NCI-H526 treated with DMSO at 0.1 percent for 48 hours (cell line): ENCODE measurements at places on chromosomes 16 and 17.
A peak's percentile ranks its signal among the peaks of the same experiment; 100 is the strongest.

DNA sequence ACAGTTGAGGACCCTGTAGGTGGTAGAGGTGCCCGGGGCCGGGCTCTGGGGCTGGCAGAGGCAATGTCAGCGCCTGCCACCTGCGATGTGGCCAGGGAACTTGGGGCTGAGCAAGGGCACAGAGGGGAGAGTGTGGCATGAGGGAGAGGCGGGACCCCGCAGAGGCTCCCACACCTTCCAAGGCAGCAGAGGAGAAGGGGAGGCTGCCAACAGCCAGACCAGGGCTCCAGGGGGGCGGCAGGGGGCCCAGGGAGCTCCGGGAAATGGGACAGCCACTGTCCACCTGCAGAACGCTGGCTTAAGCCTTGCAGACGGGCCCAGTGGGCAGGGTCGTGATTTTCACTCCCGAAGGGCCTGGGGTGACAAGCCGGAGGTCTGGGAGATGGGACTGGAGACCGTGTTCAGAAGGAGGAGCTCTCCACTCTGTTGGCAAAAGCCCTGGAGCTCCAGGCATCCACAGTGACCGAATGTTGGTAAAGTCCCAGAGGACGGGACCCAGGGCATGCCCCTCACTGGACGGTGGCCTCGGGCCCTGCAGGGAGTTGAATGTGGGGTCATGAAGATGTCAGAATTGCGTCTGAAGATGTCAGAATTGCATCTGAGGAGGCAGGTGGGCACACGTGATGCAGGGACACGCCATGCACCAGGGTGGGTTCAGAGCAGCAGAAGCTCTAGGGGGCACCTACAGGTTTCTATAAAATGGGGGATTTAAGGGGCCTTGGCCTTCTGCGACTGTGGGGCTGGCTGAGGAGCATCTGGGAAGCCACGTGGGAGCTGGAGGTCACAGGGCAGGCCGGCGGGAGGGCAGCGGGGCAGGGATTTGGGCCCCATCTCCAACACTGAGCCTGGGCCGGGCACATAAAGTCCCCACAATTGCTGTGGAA, 18.6 kb downstream of the CD7 start:
- no peak for DNase-seq

GRCh38 chr17:28788100-28788499, 44.3 kb downstream of the TRAF4 start:
- no peak for DNase-seq

GRCh38 chr16:58699151-58699550, 14.6 kb upstream of the SLC38A7 start:
- DNase-seq = no peak

DNA sequence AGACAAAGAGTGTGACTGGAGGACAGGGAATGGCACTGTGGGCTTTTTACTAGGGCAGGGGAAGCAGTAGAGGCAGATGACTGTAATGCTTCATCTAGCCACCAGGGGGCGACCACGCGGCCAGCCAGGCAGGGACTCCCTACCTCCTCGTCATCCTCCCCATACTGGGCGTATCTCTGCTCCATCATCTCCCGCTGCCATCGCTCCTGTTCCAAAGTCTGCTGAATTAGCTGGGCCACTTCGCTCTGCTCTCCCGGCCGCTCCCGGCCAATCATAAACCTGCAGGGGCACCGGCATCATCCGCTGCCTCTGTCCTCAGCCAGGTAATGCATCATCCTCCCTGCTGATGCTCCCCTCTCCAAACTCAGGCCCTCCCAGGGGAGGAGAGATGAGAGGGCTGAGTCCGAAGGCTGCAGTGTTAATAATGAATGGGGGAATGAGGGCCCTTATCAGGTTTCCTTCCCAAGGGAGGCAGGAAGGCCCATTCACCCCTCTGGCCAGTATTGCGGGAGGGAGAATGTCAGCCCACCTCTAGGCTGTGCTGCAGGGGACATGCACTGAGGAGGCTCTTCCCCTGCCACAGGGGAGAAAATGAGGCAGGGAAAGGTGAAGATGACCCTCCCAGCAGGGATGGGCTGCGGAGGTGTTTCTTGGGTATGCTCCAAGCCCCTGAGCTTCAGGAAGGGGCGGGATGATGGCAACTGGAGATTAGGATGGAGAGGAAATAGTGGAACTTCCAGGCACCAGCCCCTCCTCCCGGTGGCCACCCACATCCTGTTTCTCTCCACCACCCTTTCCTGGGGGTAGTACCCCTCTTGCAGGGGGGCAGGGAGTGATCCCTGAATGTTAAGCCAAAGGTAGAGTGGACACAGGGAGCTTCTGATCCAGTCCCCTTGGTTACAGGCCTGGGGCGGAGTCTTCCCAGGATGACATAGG, 10.3 kb upstream of the SAMD14 start:
- DNase-seq = peak; percentile 68

- no peak for DNase-seq
Observed at GRCh38 chr17:27906226-27906580, 13.0 kb upstream of the LYRM9 start.

DNA sequence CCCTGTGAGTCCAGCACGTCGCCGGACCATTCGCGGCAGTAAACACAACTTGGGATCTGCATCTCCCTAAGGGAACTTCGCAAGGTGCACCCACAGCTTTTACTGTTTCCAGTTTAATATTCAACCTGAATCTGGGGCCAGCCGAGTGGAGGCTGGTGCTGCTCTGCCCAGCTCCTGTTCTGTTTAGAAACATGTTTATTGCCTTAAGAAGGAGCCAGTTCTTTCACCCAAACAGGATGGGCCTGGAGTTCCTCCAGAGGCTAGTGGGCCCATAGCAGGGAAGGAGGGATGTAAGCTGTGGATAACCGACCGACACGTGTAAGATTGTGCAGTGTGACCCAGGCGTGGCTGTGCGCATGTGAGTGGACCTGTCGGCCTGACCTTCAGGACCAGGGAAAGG, 17.4 kb downstream of the TBC1D24 start:
- DNase-seq = no peak

DNA sequence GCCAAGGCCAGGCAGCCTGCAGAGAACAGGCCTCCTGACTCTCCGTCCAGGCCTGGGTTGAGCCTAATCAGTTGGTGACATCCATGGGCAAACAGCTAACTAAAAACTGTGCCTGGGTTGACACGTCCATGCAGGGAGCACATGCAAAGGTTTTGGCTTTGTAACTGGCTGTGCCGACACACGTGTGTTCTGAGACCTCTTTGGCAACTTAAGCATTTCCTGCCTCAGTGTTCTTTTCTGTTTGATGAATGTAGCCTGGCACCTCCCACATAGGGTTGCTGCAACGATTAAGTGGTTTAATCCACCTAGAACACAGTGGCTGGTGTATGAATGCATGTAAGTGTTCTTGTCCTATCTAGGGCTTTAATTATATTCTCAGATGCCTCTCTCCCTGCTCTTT, 3.2 kb downstream of the BCO1 start:
- no peak for DNase-seq

- DNase-seq = no peak
Observed at GRCh38 chr17:82228842-82229697, at the start of gene SLC16A3. SLC16A3 (plus strand) TSS chr17:82229042; CDS start chr17:82236009, 6,967 bp downstream.

GRCh38 chr17:73956169-73956568, 247.3 kb upstream of the RPL38 start:
- no peak for DNase-seq

GRCh38 chr16:67444259-67445125, 13.6 kb downstream of the HSD11B2 start:
- DNase-seq = no peak

DNA sequence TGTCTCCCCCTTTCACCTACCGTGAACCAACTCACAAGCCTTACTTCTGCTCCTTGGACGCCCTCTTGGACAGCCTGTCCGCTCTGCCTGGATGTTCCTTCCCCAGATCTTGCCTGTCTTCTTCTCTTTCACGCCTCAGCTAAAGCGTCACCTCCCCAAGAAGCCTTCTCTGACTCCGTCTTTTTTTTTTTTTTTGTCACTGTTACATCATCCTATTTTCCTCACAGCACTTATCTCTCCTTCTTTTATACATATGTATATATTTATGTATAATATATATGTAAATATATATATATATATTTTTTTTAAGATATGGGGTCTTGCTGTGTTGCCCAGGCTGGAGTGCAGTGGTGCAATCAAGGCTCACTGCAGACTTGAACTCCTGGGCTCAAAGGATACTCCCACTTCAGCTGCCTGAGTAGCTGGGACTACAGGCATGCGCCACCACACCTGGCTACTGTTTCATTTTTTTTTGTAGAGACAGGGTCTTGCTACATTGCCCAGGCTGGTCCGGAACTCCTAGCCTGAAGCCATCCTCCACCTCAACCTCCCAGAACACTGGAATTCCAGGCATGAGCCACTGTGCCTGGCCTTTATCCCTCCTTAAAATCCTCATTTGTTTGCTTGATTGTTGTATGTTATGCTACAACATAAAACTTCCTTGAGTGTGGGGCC, 16.5 kb upstream of the AKTIP start:
- DNase-seq = no peak

DNA sequence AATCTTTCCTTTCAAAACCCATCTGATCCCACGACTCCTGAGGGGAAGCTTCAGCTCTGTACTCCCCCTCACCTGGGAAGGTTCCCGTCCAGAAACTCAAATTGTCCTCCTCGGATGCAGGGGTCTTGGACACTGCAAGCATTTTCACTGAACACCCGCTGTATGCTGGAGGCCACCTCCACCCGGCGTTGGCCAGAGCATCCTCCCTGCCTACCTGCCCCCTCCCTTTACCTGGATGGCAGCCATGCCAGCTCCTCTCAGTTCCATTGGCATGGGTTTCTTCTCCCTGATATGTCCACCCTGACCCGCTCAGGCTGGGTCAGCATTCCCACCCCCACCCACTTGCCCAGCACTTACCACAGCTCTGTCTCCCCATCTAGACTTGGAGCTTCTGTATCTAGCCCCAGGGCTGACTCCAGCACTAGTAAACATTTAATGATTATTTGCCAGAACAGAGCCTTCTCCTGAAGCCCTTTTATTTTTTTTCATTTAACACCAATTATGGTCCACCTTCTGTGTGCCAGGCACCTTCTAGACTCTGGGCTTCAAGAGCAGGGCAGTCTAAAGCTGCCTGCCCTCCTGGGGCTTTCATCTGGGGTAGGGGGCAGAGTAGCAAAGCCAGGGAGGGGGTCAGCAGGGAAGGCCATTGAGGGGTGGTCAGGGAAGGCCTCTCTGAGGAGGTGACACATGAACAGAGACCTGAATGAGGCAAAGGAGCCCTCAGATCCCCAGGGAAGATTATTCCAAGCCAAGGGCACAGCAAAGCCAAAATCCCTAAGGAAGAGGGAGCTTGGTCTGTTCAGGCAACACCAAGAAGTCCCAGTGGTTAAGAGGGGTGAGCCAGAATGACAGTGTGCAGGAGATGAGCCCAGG, 8.9 kb upstream of the KRT19 start:
- no peak for DNase-seq
